NCI-H1048 (cell line): ENCODE measurements at places on chromosomes 4 and X.

- no peak for DNase-seq
Measured at GRCh38 chr4:128908735-128909134, 99.2 kb downstream of the JADE1 start.

- DNase-seq: no peak
Measured at GRCh38 chr4:6441202-6441582, 31.2 kb downstream of the PPP2R2C start.

GRCh38 chr4:1081689-1082040 is 31.7 kb downstream of the RNF212 start:
- no peak for DNase-seq

- DNase-seq: no peak
Measured at GRCh38 chr4:169109035-169109675, 99.1 kb upstream of the CBR4 start.

- no peak for DNase-seq
Measured at GRCh38 chrX:45851434-45851991, 650.8 kb upstream of the DIPK2B start.

GRCh38 chr4:8821151-8821950 is 50.3 kb downstream of the HMX1 start:
- DNase-seq: no peak

GRCh38 chr4:180333162-180333561 is 1910.0 kb upstream of the TENM3 start:
- no peak for DNase-seq
